ENCODE measurements at places on chromosomes 13 and 19.
A peak's percentile ranks its signal among the peaks of the same experiment; 100 is the strongest.

DNA sequence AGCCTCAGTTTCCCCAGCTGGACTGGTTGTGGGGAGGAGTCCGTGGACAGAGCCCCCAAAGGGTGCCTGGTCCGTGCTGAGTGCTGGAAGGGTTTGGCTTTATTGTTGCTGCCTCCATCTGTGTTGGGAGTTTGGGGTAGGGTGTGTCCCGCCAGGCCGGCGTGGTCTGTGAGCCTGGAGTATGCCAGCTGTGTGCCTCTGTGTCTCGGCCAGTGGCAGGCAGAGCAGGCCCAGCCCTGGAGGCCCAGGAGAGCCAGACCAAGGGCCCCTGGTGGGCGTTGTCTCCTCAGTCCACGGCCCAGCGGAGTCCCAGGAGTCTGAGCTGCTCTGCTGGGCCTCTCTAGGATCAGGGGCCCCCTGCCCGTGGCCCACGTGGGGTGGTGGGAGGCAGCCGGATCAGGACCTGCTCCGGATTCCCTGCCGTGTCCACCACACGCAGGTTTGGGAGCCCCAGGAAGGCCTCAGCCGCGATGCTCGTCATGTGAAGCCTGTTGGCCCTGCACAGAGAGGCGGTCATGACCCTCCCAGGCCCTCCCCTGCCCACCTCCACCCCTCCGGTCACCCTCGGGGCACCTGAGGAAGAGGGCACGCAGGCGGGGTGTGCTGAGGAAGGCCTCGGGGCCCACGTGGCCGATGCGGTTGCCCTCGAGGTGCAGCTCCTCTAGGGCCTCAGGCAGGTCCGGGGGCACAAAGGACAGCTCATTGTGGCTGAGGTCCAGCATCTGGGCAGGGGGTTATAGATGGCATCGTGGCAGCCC, 6.6 kb downstream of the PODNL1 start:
- H3K27ac ChIP-seq, result no peak overlapping the region
- H3K4me1 ChIP-seq, result no peaks in the 10 kb centered on the region
- no peaks in the 10 kb centered on the region for H3K27me3 ChIP-seq
- no peak for DNase-seq

DNA sequence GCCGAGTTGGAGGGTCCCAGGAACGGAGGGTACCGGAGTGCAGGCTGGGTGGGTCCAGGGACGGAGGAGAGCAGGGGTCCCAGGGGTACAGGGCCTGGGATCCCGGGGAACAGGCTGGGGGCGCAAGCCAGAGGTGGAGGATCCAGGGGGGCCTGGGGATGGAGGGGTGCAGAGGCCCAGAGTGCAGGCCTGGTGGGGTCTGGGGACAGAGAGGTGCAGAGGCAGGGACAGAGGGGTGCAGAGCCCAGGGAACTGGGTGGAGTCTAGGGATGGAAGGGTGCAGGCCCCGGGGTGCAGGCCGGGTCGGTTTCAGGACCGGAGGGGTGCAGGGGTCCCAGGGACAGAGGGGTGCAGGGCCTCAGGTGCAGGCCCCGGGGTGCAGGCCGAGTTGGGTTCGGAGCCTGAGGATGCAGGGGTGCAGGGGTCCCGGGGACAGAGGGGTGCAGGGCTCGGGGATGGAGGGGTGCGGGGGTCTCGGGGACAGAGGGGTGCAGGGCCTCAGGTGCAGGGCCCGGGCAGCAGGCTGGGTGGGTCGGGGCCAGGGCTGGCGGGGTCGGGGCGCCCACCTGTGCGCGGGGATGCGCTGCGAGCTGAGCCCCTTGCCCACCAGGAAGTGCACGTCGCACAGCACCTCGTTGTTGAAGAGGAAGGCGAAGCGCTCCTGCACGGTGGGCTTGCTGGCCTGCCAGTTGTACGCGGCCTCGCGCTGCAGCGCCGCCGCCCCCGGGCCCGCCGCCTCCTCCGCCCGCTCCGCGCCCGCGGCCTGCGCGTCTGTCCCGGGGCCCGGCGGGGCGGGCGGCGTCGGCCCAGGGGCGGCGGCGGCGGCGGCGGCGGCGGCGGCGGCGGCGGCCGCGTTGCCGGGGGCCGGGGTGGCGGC, 545 bp downstream of the BTBD2 start:
- no peaks in the 10 kb centered on the region for H3K27me3 ChIP-seq
- H3K27ac ChIP-seq, result no peak overlapping the region
- H3K4me3 ChIP-seq, result no peak overlapping the region
- no peaks in the 10 kb centered on the region for H3K36me3 ChIP-seq
- no peak for DNase-seq

DNA sequence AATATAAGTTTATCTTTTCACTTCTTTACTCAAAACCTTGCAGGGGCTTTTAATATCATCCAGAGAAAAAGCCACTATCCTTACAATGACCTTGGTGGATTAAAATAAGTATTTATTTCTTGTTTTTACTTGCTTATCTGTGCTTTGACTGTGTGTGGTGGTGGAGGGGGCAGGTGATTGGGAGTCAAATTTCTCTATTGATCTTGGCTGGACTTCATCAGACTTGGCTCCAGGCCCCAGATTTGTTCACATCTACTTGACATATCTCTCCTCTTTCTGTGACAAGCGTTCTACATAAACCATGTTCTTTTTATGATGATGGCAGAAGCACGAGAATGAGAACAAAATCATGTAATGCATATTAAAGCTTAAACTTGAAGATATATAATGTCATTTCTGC, 670.8 kb downstream of the PCDH17 start:
- H3K27me3 ChIP-seq, result no peaks in the 10 kb centered on the region
- H3K4me3 ChIP-seq, result no peak overlapping the region
- H3K36me3 ChIP-seq, result no peaks in the 10 kb centered on the region
- no peak overlapping the region for H3K27ac ChIP-seq
- H3K4me1 ChIP-seq, result no peaks in the 10 kb centered on the region

DNA sequence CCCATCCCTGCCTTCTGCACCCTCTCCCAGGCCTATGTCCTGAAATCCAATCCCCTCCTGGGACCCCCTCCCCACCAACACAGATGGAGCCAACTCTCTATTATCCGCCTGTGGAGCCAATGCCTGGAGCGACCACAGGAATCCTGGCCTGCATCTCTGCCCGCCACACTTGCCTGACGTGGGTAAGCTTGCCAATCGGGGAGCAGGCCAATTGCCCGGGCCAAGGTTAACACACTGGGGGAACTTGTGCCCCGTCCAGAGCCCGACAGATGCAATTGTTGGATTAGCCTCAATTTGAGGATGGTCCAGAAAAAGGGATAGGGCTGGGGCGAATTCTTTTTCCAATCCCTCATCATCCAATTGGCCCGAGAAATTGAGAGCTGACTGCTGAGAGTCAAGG, 5.9 kb downstream of the WIZ start:
- no peaks in the 10 kb centered on the region for H3K36me3 ChIP-seq
- H3K27ac ChIP-seq, result no peak overlapping the region
- H3K4me3 ChIP-seq, result no peak overlapping the region
- H3K4me1 ChIP-seq, result peaks cover 1% of the 10 kb centered on the region
- H3K27me3 ChIP-seq, result no peaks in the 10 kb centered on the region

GRCh38 chr19:16569609-16570320, 2.5 kb downstream of the SLC35E1 start:
- peaks cover 48% of the 10 kb centered on the region for H3K4me1 ChIP-seq
- H3K36me3 ChIP-seq, result peaks cover 5% of the 10 kb centered on the region
- H3K27ac ChIP-seq, result no peak overlapping the region

GRCh38 chr19:45884682-45885555, 1.0 kb downstream of the IRF2BP1 start:
- no peaks in the 10 kb centered on the region for H3K27me3 ChIP-seq
- H3K36me3 ChIP-seq, result no peaks in the 10 kb centered on the region
- H3K4me1 ChIP-seq, result peaks cover 37% of the 10 kb centered on the region
- peak overlapping the region; percentile 72 for H3K27ac ChIP-seq

- peaks cover 56% of the 10 kb centered on the region for H3K4me1 ChIP-seq
- H3K27ac ChIP-seq, result no peak overlapping the region
- DNase-seq, result no peak
- H3K27me3 ChIP-seq, result no peaks in the 10 kb centered on the region
Measured at GRCh38 chr19:18481505-18482222, 40.2 kb downstream of the ELL start.

- no peak for DNase-seq
- H3K4me1 ChIP-seq, result no peaks in the 10 kb centered on the region
- no peaks in the 10 kb centered on the region for H3K36me3 ChIP-seq
Measured at GRCh38 chr13:47066226-47066625, 169.4 kb upstream of the HTR2A start.

GRCh38 chr13:35165205-35165604, 223.1 kb downstream of the NBEA start:
- no peak for DNase-seq
- no peaks in the 10 kb centered on the region for H3K36me3 ChIP-seq
- H3K27ac ChIP-seq, result no peak overlapping the region
- H3K27me3 ChIP-seq, result no peaks in the 10 kb centered on the region
- no peak overlapping the region for H3K4me3 ChIP-seq

GRCh38 chr13:26548205-26548765, 9.2 kb upstream of the WASF3 start:
- DNase-seq, result no peak
- H3K4me1 ChIP-seq, result no peaks in the 10 kb centered on the region
- H3K36me3 ChIP-seq, result no peaks in the 10 kb centered on the region

GRCh38 chr19:13826652-13827235, 31.5 kb downstream of the ZSWIM4 start:
- no peak overlapping the region for H3K4me3 ChIP-seq
- peaks cover 9% of the 10 kb centered on the region for H3K36me3 ChIP-seq
- DNase-seq, result no peak
- no peaks in the 10 kb centered on the region for H3K27me3 ChIP-seq
- no peaks in the 10 kb centered on the region for H3K4me1 ChIP-seq

DNA sequence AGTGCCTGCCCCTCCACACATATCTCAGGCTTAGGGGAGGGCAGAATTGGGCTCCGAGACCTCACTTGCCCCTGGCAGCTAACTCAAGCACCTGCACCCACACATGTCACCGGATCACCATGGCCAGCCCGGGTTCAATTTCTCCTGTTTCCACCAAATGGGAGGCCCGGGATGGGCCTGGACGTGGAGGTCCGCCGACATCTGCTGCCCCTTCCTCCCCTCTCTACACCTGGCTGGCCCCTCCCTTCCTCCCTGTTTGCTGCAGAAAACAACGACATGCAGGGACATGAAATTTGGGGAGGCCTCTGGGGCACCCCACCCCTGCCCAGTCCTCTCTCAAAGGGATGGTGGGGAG, 1.3 kb downstream of the PRKD2 start:
- H3K27ac ChIP-seq, result peak overlapping the region; percentile 89
- no peaks in the 10 kb centered on the region for H3K27me3 ChIP-seq
- DNase-seq, result no peak

DNA sequence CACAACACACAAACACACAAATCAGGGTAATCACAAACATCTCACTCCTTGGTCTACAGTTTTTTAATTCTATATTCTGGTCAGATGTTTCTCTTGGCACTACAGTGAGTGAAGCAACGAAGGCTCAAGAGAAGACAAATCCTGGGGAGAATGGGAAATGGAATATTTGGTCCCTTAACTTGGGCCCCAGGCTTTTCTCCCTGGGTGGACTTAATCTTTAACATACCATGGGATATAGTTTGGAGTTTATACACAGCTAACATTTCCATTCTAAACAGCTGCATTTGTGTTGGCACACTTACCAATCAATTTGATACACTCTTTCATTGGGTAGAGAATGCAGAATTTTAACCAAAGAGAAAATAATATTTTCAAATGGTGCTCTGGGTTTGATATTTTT, 1132.6 kb upstream of the SLC10A2 start:
- H3K4me1 ChIP-seq, result no peaks in the 10 kb centered on the region
- DNase-seq, result no peak

DNA sequence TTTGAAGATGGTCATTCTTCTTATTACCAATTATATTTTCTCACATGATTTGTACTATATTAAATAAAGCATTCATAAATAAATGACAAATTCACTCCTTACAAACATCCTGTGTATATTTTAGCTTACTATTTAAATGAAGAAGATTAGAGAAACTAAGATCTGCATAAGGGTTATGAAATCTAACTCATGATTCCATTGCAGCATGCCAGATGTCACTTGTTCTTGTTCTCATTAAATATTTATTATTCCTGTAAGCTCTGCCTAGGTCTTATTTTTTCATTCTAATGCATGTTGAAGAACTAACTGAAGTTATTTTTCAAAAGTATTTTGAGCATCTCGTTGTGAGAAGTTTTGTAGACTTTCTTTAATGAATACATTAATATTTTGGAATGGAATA, 18.3 kb downstream of the NUP58 start:
- peaks cover 57% of the 10 kb centered on the region for H3K36me3 ChIP-seq
- H3K27me3 ChIP-seq, result no peaks in the 10 kb centered on the region
- no peak for DNase-seq
- H3K4me3 ChIP-seq, result no peak overlapping the region
- no peaks in the 10 kb centered on the region for H3K4me1 ChIP-seq

- H3K27me3 ChIP-seq, result no peaks in the 10 kb centered on the region
- H3K27ac ChIP-seq, result no peak overlapping the region
- H3K4me1 ChIP-seq, result no peaks in the 10 kb centered on the region
- DNase-seq, result no peak
- no peaks in the 10 kb centered on the region for H3K36me3 ChIP-seq
Measured at GRCh38 chr13:59728896-59729545, 434.7 kb downstream of the DIAPH3 start.

DNA sequence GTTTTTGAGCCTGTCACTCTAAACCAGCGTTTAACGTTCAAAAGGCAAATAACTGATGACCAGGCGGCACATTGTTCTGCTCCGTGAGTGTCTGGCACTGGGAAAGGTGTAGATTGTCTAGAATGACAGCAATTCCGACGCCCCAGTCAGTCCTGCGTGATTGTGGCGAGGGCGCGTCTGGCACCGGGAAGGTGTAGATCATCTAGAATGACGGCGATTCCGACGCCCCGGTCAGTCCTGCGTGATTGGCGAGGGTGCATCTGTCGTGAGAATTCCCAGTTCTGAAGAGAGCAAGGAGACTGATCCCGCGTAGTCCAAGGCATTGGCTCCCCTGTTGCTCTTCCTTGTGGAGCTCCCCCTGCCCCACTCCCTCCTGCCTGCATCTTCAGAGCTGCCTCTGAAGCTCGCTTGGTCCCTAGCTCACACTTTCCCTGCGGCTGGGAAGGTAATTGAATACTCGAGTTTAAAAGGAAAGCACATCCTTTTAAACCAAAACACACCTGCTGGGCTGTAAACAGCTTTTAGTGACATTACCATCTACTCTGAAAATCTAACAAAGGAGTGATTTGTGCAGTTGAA, 26.1 kb upstream of the NDUFS7 start:
- H3K27me3 ChIP-seq, result no peaks in the 10 kb centered on the region
- no peak overlapping the region for H3K27ac ChIP-seq
- peaks cover 8% of the 10 kb centered on the region for H3K4me1 ChIP-seq
- no peak overlapping the region for H3K4me3 ChIP-seq

- H3K4me3 ChIP-seq, result no peak overlapping the region
- H3K27ac ChIP-seq, result no peak overlapping the region
- no peak for DNase-seq
- H3K27me3 ChIP-seq, result peaks cover 80% of the 10 kb centered on the region
Measured at GRCh38 chr13:112058519-112058873, 8.5 kb upstream of the SOX1 start.

GRCh38 chr13:39810091-39810877, 154.8 kb downstream of the COG6 start:
- no peak overlapping the region for H3K4me3 ChIP-seq
- no peaks in the 10 kb centered on the region for H3K27me3 ChIP-seq
- H3K27ac ChIP-seq, result no peak overlapping the region
- DNase-seq, result no peak
- no peaks in the 10 kb centered on the region for H3K4me1 ChIP-seq

GRCh38 chr13:42272804-42273175, 838 bp downstream of the AKAP11 start:
- no peaks in the 10 kb centered on the region for H3K27me3 ChIP-seq
- H3K36me3 ChIP-seq, result no peaks in the 10 kb centered on the region
- no peak for DNase-seq
- peaks cover 11% of the 10 kb centered on the region for H3K4me1 ChIP-seq
- H3K4me3 ChIP-seq, result peak overlapping the region; percentile 90
- peak overlapping the region; percentile 85 for H3K27ac ChIP-seq

GRCh38 chr13:99484473-99484872, 16.8 kb upstream of the TM9SF2 start:
- DNase-seq, result no peak
- H3K4me1 ChIP-seq, result no peaks in the 10 kb centered on the region
- H3K36me3 ChIP-seq, result no peaks in the 10 kb centered on the region
- H3K4me3 ChIP-seq, result no peak overlapping the region
